ENCODE measurements at places on chromosomes 7 and 10.

DNA sequence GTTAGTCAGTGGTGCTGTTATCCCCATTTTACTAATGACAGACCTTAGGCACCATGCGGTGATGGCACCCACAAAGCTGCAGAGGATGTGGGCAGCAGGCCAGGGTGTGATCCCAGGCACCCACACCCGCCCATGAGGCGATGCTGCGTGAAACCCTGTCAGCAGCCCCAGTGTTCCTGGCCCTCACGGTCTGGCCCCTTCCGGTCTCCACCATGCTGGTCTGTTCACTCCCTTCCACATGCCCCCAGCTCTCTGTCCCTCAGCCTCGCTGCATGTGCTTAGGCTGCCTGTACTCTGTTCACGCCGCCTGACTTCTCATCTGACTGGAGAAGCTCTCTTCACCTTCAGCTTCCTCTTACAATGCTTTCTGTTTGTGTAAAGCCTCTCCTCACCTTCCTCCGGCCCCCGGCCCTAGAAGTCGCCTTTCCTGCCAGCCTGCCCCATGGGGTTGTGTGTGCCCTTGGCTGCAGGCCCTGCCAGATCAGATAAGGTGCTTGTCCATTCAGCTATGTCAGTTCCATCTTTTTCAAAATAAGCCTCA lies 17.6 kb upstream of the ORAI2 start:
- DNase-seq = no peak

DNA sequence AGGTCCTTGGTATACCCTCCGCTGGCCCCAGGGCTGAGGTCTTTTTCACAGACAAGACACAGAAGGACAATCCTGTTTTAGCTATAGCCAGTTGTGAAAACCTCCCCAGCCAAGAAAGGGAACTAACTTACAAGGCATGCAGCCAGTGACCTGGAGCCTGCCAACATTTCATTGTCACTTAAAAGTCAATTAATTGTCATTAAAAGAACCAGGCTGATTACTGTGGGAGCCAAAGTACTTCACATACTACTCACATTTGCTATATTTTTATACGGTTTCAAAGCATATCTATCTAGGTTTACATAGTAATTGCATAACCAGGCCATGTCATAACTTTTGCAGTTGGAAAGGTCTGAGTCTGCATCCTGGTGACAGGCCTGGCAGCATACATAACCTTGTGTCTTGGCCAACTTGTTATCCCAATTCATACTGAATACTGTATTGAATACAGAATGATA lies 31.1 kb downstream of the NRBF2 start:
- DNase-seq = no peak

GRCh38 chr7:44531421-44532380 lies 9.4 kb downstream of the NPC1L1 start:
- DNase-seq = no peak

DNA sequence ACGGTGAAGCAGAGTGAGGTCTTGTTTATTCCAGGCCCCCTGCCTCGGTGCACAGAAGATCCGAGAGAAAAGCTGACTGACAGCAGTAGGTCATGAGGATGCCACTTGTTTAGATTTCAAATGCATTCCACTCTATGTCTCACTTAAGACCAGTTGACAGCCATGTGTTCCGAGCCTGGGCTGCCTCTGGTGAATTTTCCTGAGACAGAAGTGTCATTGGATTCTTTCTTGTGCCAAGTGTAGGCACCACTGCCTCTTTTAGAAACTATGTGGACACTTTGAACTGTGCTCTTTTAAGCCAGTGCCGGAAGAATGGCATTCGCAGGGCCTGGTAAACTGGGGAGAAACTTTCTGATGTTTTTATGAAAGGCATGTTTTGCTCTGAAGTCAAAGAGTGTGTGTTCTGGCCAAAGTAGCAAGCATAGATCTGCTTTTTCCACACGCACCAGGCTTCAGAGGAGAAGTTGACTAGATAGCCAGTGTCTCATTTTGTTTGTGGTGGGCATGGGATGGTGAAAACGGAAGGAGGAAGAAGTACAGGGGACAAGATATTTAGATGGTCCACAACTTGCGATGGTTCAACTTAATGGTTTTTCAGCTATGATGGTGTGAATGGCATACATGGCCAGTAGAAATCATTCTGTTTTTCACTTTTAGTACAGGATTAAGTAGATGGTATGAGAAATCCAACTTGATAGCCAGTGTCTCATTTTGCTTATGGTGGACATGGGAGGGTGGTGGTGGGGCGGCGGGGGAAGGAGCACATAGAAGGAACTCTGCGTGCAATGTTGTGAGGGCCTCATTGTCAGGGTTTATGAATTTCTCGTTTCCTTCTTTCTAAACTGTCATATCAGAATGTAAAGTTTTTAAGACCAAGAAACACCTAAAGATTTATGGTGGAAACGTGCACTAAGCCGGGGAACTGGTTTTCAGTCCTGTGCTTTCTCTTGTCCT lies 41.5 kb downstream of the CYP17A1 start:
- DNase-seq = no peak

GRCh38 chr10:73625004-73625883 lies 16.0 kb downstream of the MYOZ1 start:
- no peak for DNase-seq

DNA sequence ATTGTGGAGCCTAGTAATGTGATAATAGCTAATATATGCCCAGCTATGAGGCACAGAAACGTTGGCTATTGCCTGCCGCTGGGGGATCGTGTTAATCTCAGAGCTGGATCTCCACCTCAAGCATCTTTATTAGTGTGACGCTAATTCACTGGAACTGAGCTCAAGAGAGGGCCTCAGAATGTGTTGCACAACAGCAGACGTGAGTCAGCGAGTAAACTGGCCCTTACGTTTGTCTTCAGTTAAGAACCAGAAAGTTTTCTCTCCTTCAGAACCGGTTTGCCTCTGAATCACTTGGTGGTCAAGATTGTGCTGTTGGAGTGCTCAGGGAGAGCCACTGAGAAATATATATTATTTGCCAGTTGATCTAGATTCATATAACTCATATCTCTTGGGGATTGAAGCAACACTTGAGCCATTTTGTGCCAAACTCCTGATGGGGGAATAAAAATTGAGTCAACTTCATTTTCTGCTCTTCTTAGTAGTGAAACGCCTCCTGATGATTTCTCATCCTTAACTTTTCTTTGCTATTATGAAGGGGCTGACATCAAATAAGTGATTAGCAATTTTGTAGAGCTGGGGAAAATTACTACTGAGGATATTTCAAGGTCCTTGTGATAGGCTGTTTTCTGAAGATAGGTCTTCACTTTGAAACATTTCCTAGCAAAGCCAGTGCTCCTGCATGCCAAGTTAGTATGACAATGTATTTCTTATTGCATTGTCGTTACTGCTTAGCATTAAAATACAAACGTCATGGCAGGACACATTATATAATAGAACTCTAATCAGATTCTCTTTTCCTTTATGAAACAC lies 22.3 kb downstream of the BZW2 start:
- no peak for DNase-seq

DNA sequence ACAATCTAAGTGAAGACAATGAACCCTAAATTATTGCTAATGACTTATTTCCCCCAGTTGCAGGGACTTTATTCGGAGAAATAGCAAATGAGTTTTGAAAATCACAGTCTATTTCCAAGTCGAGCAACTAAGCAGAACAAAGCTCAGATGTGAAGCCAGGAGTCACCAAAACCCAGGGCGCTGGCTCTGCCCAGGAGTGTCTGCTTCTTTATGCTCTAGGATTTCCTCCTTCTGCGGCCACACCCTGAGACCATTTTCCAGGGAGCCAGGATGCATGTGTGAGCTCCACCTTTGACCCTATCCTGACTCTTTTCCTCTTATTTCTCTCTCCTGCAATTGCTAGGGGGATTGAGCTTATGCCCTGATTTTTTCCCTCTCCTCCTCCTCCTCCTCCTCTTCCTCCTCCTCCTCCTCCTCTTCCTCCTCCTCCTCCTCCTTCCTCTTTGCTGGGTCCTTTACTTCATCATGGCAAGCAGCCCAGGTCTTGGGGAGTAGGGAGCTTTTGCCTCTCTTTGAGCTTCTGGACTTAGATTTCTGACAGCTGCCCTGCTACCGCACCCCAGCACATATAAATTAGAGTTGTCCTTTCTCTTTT lies 234.4 kb downstream of the ARL4A start:
- DNase-seq = no peak

- no peak for DNase-seq
Observed at GRCh38 chr7:133051066-133051465, 30.8 kb downstream of the CHCHD3 start.

DNA sequence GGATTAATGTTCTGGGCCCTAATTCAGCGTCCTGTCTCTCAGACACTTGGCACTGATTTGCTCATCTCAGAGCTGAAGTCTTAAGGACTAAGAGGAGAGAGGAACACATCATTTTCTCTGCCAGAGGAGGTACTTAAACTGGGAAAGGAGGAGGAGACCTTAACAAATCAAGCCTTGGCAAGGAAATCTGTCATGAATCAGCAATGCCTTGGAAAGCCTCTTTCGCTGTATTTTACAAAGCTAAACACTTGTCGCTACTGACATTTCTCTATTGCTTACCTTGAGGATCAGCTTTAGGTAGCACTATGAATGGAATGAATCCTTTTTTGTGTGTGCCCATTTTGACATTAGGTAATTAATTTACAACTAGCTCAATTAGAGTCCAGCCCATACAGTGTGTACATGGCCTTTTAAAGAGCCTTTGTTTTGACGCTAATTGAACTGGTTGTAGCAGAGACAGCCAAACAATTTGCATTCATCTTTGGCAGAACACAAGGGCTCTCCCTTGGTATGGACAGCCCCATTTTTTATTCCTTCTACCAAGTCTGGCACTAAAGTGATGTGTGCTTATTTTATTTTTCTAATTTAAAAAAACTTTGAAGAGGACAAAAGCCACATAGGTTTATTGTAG lies 37.4 kb downstream of the AUTS2 start:
- DNase-seq = no peak

DNA sequence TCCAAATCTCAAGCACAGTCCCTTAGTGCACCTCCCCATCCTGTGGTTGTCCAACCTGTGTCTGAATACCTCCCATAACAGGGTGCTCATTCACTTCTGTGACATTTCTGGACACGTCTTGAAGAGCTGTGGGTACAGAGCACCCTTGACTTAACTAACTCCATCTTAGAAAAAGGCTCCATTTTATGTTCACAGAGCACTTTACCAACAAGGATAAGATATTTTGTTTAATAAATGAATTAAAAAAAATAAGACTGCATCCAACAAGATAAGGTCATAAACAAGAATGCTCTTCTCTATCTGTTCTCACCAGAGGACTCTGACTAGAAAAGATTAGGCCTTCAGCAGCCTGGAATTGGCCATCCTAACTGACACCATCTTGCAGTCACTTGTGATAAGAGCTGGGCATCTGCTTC lies 335.2 kb upstream of the ZNF32 start:
- no peak for DNase-seq

DNA sequence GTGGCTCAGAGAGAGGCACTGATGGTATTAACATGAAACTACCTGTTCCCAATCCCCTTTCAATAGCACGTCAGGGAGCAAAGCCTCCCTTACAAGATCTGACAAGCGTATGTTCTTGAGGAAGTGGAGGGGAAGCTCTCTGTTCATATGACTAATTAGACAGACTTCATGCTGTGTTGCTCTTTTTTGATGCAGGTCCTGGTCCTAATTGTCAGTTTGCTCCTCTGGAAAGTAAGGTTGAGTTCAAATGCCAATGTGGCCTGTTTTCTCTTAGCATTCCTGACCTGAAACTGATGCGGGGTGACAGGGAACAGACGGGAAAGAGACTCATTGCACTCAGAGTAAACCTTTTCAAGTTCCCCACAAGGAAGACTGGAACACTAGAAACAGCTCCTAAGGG lies 27.0 kb upstream of the TBX20 start:
- no peak for DNase-seq

GRCh38 chr7:132218876-132219275 lies 357.4 kb downstream of the PLXNA4 start:
- no peak for DNase-seq

DNA sequence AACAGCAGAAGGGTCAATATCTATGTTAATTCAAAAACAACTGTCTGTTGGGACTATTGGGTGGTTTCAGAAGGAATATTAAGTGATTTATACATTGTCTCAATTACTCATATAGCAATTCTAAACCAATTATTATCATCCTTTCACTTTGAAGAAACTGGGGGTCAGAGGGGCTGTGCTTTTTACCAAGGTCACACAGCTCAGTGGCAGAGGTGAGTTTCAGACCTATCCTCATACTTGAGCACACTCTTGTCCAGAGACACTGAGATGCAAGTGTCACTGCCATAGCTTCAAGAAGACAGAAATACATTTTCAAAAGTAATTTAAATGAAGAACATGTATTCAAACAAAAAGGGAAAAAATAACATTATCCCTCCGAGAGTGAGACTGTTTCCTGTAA lies 195.3 kb downstream of the ARL4A start:
- DNase-seq = no peak

GRCh38 chr7:135501402-135501801 lies 8.5 kb downstream of the CNOT4 start:
- no peak for DNase-seq

DNA sequence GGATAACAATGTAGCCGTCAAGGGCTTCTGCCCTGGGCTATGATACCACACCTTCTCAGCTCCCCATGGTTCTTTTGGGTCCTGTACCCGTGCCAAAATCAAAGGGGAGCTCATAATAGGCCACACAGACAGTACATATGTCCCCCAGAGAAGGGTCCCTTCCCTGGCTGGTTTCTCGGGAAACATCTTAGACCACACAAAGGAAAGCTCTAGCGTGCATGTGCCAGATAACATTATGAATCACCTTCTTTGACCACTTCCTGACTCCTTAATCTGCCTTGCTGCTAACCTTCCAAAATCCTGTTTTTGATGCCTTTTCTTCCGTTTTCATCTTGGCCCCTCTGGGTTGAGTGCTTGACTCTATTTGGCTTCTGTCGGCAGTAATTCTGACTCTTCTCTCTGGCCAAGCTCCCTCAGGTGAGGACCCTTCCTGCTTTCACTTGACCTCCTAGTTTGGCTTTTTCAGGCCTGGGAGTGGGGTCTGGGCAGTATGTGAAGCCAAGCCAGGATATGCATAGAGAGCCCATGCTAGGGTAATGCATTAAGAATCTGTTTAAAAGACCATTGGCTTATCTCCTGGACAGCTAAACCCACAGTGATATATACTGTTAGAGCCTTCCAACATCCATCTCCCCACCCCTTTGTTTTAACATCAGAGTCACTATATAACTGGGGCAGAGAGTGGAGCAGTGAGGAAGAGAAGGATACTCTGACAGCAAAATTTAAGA lies 84.8 kb downstream of the ANLN start:
- DNase-seq = no peak

DNA sequence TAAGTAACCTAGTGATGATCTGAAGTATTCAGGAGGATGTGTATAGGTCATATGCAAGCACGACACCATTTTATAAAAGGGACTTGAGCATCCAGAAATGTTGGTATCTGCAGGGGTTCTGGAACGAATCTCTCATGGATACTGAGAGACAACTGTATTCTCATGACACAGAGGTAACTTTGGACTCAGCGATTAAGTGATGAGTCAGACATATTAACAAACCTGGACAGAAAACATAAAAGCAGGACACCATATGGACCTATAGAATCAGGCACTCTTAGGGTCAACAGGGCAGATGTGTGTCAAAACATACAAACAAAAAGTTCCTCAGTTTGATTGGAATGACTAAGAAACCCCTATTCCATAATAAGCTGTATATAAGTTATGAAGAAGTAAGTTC lies 248.1 kb downstream of the ANKRD7 start:
- DNase-seq = no peak

- peak; percentile 81 for DNase-seq
Observed at GRCh38 chr10:102395400-102396316, at the start of gene NFKB2. Gene NFKB2, plus strand, starts transcription at chr10:102395705. Its CDS starts 255 bp downstream, at chr10:102395960.

- DNase-seq = peak; percentile 7
Observed at GRCh38 chr7:92461027-92462003, 14.0 kb downstream of the GATAD1 start.

Data from left renal pelvis (tissue), 4 donors.